ENCODE measurements at places on chromosomes 7 and 10. TPM values are rescaled to one million over a fixed set of nuclear protein-coding genes. Genes with fewer than 3 reads are reported as not detected.
A peak's percentile ranks its signal among the peaks of the same experiment; 100 is the strongest.

DNA sequence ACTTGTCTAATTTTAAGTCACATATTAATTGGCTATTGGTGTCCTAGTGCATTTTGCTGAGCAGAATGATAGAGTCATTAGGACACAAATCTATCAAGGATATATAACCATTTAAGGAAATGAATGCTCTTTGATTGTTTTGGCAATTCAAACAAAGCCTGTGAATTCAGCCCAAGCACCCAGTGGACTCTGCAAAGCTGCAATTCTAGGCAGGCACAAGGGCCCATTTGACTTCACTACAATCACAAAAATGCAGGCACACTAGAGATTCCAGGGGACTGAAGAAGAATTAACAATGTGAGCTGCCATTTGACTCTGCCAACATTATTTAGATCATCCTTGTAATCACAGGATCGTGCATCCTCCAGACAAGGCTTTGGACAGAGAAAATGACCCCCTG, 544.2 kb upstream of the PHF14 start:
- no peak for DNase-seq

- no peak for DNase-seq
Observed at GRCh38 chr7:143415742-143416397, 7.2 kb upstream of the EPHA1 start.

DNA sequence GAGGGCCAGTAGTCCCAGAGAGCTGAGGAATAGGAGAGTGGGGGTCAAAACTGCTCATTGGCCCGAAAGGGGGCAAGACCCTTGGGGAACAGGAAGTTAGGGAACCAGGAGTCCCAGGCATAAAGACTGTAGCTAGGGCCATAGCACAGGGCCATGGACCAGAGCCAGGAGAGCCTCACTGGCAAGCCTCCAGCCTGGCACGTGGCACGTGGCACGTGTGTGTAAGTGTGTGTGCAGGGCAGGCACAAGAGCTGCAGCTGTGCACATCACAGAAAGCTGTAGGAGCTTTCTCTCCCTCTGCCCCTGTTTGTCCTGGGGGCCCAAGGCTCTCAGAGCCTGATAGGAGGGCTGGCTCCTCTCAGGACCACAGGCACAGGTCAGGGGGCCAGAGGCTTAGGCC, 47.8 kb upstream of the SLF2 start:
- DNase-seq, result peak; percentile 42

DNA sequence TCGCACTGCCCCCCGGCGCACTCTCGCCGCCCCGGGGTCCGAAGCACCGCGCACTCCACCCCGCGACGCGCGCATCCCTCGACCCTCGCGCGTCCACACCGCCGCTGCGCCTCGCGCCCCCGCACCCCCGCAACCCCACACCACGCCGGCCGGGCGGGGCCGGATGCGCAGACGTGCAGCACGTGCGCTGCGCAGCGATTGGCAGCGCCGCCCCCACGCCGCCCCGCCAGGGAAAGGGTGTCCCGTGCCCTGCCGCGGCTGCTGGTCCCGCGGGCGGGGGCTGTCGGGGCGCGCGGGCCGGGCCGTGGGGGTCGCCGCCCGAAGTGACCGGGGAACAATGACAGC, 53.7 kb upstream of the KDM7A start:
- peak; percentile 45 for DNase-seq

- peak; percentile 33 for DNase-seq
Observed at GRCh38 chr10:5943536-5943935, 33.8 kb downstream of the IL15RA start.

DNA sequence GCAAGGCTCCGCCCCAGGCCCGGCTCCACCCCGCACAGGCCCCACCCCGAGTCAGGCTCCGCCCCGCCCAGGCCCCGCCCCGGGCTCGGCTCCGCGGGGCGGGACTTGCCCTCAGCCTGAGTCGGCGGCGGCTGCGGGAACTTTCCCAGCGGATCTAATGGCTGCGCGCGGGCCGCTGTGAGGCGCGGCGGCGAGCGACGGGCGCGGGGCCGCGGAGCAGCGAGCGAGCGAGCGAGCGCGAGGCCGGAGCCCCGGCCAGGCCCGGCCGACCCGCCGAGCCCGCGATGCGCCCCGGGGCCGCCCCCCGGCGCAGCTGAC, at the start of gene INPP5A:
INPP5A (plus strand) TSS at position 104 of the 318 bp plus-strand sequence. CDS start 310 bp downstream, outside the sequence.
- no peak for DNase-seq

DNA sequence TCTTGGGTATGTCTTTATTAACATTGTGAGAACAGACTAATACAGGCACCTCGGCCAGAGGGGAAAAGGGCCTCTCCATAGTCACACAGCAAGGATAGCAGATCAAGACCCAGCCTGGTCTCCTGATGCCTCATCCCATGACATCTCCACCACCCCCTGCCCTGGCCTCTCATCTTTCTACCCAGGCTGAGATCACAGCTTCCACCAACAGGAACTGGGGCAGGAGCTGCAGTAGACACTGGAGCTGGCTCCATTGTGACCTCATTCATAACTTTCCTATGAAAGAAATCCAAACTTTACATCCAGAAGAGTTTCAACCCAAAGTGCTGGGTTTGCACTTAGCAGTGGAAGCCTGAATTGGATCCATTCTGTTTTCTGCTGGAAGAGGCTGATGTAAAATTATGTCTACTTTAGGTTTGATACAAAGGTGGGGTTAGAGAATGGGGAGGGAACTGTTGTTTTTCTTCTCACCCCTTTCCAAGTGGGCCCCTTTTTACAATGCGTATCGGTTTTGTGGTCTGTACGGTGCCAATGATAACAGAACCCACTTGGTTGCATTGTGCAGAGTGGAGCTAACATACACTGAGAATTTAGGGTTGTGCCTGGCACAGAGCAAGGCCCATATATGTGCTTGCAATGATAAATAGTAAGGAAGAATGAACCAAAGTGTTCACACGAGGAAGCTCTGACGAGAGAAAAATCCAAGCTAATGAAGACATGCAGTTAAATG, 28.6 kb upstream of the INSIG1 start:
- no peak for DNase-seq

DNA sequence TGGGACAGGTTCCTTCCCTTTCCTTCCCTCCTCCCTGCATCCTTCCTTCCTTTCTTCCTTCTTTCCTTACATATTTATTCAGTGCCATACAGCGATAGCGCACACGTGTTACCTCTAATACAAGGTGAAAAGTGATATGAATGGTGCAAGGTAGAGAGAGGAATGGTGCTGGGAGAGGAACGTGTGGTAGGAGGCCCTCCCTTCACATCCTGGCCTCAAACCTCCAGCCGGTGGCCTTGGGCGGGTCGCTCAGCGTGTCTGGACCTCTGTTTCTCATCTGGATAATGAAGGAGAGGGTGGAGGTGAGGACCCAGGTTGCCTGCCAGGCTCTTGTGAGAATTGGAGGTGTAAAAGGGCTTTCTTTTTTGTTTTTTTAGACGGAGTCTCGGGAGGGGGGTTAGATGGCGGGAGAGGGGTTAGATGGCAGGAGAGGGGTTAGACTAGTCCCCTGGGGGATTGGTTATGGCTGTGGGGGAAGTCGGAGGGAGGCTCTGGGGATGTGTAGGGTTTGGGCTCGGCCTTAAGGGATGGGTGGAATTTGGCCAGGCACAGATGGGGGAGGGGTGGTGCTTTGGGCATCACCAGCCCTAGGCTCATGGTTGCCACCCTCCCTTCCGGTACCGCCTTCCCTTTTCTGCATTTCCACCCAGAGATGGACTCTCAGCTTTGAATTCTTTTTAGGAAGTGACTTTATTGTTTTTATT, 14.9 kb downstream of the CHST3 start:
- no peak for DNase-seq

- DNase-seq, result no peak
Observed at GRCh38 chr7:114478384-114478783, 63.8 kb downstream of the FOXP2 start.

GRCh38 chr10:239109-239508, 103.9 kb downstream of the ZMYND11 start:
- no peak for DNase-seq

DNAJB6 gene
- total RNA-seq, result 74.6 TPM

SPDYE16 gene
- total RNA-seq, result 0.28 TPM

LEP gene
- not detected for total RNA-seq

CRPPA gene
- 3.6 TPM for total RNA-seq

AUTS2 gene
- total RNA-seq, result 115 TPM

AIMP2 gene
- 34.5 TPM for total RNA-seq

PRF1 gene
- 9.4 TPM for total RNA-seq

ZPBP gene
- 0.25 TPM for total RNA-seq

HK1 gene
- 120 TPM for total RNA-seq

TUBB8 gene
- total RNA-seq, result not detected

AGR3 gene
- total RNA-seq, result 136 TPM

PLCE1 gene
- 15.7 TPM for total RNA-seq
